ENCODE measurements at places on chromosomes 5 and 9.
A peak's percentile ranks its signal among the peaks of the same experiment; 100 is the strongest.

GRCh38 chr9:133306242-133307204 is 29.5 kb downstream of the SURF6 start:
- DNase-seq: no peak

- DNase-seq: no peak
Observed at GRCh38 chr5:16774806-16775205, 158.0 kb upstream of the RETREG1 start.

DNA sequence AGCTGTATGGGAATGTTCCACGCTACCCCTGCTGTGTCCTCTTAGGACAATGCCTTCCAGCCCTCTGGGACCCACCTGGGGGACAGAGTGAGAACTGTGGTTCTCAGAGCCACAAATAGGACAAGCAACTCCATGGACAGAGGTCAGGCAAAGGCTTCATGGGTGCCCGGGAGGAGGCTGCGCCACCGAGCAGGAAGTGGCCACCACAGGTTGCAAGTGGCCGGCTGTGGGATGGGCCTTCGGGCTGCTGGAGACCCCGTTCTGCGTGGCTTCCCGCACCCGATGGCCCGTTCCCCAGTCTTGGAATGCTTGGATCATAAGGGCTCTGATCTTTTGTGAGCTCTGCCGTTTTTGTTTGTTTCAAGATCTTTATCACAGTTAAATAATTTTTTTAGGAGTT is 118.8 kb downstream of the BOD1 start:
- DNase-seq: no peak

- no peak for DNase-seq
Observed at GRCh38 chr5:65823845-65824445, 101.9 kb downstream of the NLN start.

DNA sequence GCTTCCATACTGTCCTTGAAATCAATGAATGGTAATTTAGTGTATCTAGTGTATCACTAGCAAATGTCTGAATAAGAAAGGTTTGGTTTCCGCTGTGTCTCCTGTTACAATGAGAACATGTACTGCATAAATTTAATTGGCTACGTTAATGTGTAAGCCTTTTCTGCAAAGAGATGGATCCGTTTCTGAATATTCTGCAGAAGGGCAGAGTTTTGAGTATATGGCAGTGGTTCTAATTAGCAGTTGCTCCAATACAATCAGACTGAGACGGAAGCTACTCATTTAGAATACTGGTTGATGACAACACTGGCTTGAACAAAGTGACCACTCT is 555 bp upstream of the PCDHGC4 start:
- DNase-seq: no peak

DNA sequence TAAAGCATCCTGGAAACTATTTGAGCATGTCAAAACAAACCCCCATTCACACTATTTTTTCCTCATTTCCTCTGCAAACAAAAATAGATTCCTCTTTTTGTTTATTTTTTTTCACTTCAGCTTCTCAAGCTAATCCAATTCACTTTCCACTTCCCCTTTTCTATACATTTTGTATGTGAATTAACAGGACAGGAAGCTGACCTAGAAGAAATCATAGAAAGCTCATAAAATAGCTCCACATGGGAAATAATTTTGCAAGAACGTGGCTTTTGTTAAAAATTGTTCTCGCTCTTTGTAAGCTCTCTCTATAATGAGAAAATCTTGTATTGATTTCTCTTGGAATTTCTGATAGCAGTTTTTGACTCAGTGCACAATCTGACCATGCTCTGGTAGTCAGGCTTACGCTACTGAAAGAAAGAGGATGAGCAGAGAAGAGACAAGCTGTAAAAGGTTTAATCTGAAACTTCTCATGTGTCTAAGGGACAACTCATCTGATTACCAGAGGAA is 215.8 kb downstream of the ADAMTS12 start:
- no peak for DNase-seq

DNA sequence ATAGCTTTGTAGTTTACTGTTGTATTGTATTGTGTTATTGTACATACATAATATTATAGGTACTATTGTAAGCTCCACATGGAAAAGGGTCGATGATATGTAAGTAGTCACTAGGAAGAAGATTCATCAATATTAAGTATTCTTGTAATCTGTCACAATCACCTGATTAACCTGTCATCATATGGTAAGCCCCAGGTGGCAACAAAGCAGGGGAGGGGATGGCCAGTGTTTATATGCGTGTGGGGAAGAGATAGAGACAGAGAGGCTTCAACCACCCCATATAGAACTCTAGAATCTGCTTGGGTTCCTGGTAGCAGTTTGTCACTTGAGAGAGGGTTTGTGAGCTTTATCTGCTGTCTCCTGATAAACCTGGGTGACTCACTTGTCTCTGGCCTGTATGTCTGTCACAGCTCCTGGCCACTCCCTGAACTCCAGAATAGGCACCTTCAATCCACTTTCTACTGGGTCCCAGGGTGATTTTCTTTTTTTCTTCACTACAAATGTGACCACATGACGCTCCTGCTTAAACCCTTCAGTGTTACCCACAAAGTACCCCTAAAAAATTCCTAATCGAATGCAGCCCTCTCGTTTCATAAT is 48.9 kb upstream of the CPEB4 start:
- DNase-seq: peak; percentile 61

DNA sequence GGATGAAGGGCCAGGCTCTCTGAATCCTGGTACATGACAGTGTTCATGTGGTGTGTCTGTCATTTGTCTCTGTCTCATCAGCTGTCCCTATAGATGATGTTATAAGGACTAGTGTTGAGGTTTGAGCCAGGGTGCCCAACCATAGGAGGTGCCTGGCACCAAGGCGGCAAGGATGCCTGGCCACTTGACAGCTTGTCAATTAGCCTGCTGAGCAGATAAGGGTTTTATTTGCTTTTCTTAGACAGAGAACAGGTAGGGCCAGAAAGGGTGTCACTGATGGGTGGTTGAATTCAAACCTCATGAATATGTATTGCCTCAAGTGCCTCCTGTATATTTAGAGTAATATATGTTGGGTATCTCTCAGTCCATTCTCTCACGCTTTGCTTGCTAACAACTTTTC is 30.1 kb upstream of the AUH start:
- no peak for DNase-seq

GRCh38 chr5:134130239-134130945 is 15.9 kb downstream of the TCF7 start:
- no peak for DNase-seq

- peak; percentile 71 for DNase-seq
Observed at GRCh38 chr9:76049341-76049740, 158.9 kb downstream of the PCSK5 start.

- DNase-seq: no peak
Observed at GRCh38 chr9:106383072-106383471, 479.9 kb upstream of the ZNF462 start.

DNA sequence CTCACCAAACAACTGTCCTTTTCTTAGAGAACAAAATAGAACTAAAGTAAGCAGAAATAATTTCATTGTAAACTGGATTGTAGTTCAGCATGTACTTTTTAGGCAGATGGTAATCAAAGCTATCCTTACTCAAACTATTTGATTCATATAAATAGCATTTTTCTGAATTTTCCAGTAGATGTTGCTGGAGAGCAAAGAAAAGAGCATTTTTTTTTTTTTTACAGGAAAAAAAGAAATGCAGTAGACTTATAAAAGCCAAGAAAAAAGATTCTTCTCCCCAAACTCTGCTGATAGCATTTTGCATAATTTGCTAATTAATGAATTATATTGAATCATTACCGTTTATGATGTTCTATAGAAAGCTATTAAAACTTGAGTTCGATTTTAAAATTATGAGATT is 715.3 kb upstream of the WWC1 start:
- no peak for DNase-seq

DNA sequence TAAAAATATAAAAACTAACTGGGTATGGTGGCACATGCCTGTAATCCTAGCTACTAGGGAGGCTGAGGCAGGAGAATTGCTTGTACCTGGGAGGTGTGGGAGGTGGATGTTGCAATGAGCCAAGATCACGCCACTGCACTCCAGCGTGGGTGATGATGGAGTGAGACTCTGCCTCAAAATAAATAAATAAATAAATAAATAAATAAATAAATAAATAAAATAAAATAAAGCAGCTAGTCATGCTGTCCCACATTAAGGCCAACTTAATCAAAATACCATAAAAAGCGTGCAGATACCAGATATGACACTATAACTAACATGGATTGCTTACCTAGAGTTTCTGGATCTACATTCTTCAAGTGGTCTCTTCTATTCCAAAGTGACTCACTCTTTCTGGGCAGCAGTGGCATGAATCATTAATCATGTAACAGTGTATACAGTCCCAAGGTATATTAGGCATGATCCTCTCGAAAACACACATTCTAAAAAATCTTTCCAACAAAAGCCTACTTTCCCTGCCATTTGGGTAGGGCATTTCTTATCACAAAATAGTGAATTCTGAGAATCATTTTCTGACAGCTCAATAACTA is 187.1 kb downstream of the ELAVL2 start:
- no peak for DNase-seq

GRCh38 chr9:31153250-31153840 is 1231.1 kb upstream of the ACO1 start:
- no peak for DNase-seq

GRCh38 chr5:6820851-6821479 is 107.7 kb downstream of the TENT4A start:
- DNase-seq: peak; percentile 67

DNA sequence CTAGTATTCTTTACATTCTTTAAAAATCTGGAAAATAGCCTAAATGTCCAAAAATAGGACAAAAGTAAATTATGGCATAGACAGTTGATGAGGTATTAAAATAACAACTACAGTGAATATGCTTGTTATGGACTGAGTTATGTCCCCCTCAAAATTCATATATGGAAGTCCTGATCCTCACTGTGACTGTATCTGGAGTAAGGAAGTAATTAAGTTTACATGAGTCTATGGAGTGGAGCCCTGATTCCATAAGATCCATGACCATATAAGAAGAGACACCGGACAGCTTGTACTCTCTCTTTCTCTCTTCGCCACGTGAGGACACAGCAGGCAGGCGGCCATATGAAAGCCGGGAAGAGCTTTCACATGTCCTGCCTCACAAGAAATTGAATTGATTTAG is 28.6 kb upstream of the C5orf58 start:
- no peak for DNase-seq

All from hepatocyte (in vitro differentiated cells).